ENCODE measurements at places on chromosomes 11 and 22.

DNA sequence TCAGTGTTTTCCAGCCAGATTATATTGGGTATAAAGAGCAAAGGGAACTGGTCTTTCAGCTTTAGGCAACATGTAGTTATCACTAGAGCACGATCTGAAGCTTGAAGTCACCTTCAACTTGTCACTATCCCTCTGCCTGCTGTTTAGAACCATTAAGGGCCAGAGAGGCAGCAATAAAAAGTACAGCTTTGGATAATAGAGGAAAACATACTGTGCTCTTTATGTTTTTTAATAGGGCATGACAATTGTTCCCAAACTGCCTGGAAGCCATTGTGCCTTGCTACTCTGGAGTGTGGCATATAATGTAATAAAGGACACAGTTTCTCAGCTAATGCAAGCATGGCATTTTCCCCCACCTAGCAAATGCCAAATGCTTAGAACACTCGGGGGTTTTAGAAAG, 1912.0 kb upstream of the RAG2 start:
- DNase-seq: no peak

GRCh38 chr22:24443668-24444067, 16.3 kb downstream of the ADORA2A start:
- no peak for DNase-seq

DNA sequence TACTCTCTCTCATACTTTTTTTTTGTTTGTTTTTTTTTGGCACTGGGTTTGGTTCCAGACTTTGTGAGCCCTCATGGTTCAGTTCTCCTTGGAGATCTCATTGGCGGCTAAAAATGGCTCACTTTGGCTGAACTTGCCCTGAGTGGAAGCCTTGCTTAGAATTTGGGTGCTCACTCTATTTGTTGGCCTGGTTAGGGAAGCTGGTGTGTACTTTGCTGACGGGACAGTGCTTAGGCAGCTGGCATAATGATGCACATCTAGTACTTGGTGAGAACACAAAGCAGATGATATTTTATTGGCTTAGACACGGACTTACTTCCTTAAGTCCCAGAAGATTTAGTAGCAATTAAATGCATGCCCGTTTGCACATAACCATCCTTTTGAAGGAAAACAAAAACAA, 66.5 kb upstream of the GRAMD1B start:
- no peak for DNase-seq

DNA sequence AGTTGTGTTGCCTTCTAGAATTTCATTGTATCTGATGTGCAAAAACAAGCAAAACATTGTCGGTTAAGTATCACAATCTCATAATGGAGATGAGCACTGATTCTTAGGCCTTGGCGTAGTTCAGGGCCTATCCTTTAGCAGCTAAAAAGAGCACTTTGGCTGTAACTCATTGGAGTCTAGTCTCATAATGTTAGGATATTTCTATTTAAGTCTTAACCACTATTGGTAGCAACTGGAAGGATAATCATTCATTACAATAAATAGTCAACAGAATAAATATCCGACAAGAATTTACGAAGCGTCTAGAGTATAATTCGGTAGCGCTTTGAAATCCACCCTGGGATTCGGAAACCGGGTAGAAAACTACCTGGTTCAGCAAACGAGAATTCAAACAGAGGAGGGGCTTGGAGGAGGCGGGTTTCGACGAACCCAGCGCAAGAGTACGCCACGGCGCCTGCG, 461 bp upstream of the EED start:
- DNase-seq: no peak

DNA sequence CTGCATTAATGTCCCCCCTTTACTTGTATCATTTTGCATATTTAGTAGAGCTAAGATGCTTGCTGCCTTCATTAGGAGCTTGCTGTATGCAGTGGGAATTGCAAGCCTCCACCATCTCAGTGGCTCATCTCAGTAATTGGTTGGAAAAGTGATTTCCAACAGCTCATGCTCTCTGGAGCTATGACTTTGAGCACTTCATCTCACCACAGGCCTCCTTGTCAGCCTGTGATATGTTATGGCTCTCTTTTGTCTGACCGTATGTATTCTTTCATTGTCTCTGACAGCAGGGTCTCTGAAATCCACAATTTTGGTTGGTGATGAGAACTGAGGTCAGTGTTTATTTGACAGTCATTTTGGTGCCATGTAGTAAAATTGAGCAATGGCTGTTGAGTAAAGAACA, 345.1 kb downstream of the FAT3 start:
- no peak for DNase-seq

DNA sequence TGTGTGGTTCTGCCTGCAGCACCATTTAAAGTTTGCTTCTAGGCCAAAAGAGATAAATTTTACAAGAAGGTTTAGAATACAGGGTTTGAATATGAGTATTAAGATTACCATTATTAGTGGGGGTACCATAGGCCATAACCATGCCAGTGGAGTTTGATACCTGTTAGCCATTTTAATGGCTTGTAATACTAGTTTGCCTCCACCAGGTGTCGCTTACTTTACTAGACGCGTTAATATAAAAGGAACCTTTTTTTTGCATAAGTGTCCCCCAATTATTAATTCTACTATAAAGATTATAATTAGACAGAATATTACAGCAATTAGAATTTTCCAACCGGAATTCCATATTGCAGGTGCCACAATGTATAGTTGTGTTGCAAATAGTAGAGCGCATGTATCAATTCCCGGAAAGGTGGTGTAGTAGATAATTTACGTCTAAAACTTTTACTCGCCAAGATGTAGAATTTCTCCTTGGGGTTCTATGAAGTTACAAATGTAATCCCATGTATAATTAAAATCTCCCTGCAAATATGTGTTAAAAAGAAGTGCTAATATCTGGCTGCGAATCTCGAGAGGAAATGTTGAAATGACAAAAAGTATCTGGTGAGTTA, 16.1 kb downstream of the MS4A6E start:
- peak; percentile 18 for DNase-seq

DNA sequence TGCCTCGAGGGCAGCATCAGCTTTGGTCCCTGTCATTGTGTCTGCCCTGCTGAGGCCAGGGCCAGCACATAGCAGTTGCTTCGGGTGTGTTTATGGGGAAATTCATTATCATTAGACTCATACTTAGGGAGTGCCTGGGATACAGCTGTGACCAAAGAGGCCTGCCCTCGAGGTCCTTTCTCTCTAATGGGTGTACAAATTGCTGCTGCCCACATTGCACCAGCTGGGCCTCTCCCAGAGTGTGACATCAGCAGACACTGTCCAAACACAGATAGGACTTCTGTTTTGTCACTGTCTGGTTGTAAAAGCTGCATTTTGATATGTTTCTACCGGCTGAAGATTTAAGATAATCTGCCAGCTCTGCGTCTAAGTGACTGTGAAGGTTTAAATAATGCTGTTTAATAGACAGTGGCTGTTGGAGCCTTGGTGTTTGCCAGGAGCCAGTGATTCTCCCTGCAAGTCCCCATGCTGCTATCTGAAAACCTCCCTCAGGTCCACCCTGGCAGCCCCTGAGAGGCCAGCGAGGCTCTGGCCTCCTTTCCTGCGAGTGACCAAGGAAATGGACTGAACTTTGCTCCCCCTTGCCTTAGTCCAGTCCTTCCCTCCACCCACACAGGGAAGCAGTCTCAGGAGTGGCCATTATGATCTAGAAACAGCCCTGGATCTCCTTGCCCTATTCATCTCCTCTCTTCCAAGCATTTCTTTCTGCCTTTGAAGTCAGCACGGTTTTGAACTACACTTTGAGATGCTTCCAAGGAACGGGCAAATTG, 505.2 kb downstream of the TBC1D22A start:
- DNase-seq: no peak

- DNase-seq: peak; percentile 36
Observed at GRCh38 chr11:119100246-119100970, 1.2 kb downstream of the DPAGT1 start.

DNA sequence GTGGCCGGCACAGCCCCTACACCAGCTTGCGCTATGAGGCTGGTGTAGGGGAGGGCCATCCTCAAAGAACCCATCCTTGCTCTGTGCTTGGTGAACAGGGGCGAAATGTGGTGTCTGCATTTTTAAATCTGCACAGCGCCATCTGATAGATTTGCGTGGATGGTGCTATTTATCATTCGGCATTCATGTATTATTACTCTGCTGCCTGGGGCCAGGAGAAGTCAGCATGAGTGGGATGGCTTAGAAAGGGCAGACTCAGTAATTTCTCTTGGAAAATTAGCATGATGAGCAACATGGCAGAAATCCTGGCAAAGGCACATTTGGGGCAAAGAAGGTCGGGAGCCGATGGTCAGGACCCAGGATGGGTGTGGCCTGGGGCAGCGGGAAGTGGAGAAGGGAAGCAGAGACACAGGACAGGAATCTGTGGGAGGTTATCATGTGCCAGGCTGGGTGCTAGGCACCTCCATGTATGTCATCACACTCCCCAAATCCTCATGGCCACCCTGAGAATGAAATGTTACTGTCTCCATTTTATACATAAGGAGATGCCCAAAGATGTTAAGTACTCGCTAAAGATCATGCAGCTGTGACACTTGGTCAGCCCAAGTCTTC, 149.0 kb downstream of the CEP164 start:
- DNase-seq: no peak

GRCh38 chr11:11975201-11976092, 33.0 kb downstream of the DKK3 start:
- no peak for DNase-seq

- peak; percentile 29 for DNase-seq
Observed at GRCh38 chr11:17683377-17684161, 35.8 kb upstream of the MYOD1 start.

DNA sequence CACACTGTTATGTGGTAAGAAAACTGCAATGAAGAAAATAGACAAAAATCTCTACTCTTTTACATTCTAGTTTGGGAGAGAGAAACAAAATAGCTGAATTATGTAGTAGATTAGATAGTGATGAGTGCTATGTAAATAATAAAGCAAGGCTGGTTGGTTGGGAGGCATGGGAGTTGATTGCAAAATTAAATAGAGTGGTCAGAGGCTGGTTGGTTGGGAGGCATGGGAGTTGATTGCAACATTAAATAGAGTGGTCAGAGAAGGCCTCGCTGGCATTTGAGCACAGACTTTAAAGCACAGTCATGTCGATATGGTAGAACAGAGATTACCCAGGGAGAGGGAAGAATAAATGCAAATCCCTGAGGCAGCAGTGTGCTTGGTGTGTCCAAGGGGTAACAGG, 22.4 kb downstream of the SIK2 start:
- no peak for DNase-seq

DNA sequence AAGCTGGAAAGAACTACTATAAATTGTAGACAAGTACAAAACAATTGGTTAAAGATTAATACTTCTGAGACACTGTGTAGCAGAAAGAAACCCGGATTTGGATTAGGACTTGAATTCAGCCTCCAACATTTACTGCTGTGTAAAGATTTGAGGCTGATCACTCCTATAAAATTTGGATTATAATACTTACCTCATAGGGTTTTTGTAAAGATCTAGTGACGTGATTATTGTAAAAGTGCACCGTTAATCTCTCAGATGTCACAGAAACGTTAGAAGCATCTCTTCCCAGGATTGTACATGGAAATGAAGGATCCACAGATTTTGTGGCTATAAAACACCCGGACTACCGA, 323 bp upstream of the HIKESHI start:
- no peak for DNase-seq

DNA sequence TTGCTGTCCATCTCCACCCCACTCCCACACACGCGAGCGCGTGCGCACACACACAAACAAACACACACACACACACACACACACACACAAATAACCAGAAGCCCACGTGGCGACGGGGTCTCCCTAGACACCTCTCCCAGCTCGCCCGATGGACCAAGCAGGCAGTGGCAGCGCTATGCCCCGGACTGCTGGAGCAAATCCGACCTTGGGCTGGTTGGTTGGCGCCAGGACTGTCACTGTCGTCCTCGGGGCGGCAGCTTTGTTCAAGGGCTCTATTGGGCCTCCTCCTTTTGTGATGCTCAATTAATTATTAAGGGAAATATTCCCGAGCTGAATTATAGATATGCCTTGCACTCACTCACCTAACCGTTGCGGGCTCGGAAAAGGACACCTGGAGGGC, 1.7 kb upstream of the KCNA4 start:
- no peak for DNase-seq

DNA sequence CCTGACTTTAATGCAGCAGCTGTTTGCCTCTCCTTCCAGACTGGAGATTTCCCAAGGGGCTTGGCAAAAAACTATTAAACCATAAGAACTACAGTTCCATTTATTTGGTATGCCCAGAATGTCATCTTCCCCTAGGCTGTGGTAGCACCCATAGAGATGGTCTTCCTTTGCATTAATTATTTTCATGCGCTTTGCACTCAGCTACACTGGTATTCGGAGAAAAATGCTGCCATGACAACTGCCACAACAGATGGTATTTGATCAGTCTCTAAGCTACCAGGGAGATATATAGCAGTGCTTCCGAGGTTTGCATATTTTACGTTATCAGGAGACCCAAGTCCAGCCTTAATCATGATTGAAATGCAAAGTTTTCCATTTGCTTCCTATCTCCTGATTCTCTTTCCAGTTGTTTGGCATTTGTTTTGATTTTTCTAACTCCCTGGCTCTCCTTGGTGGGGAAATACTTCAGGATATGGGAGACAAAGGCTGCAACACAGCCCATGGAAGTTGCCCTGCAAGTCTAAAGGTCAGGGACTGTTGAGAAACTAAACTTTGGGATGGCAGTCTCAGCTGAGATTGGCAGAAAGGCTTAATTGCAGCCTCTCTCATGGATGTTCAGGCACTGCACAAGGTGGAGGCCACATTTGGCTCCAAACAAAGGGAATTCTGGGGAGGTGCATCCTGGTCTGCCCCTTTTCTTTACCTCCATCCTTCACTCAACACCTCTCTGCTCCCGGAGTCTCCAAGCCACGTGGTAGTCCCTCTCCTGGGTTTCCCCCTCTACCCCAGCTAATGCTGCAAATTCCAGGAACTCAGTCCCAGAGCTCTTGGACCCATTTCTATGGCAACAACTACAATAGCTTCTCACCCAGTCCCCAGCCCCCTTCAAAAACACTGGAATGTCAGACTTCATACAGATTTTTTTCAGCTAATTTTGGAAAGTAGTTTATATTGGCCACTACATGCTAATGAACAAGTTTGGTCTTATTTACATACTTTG, 151.8 kb downstream of the NAV2 start:
- DNase-seq: no peak

GRCh38 chr11:28346721-28347120, 238.5 kb downstream of the METTL15 start:
- no peak for DNase-seq

Measured in kidney capillary endothelial cell (primary cell).